ENCODE measurements at places on chromosomes 1 and 21. TPM values are rescaled to one million over a fixed set of nuclear protein-coding genes. Genes with fewer than 3 reads are reported as not detected.

Gene CFHR2
- total RNA-seq: 341 TPM

Gene SLAMF6
- total RNA-seq: 1.0 TPM

Gene SOAT1
- 9.4 TPM for total RNA-seq

Gene SAMD11
- 1.3 TPM for total RNA-seq

All from liver (tissue), 10 donors.